ENCODE measurements at places on chromosomes 7 and 10.

GRCh38 chr7:74387606-74388005 is 66.1 kb upstream of the GTF2IRD1 start:
- DNase-seq = no peak

- no peak for DNase-seq
Observed at GRCh38 chr10:72218325-72218724, 2.2 kb upstream of the ASCC1 start.

- no peak for DNase-seq
Observed at GRCh38 chr10:29691564-29692072, 56.8 kb upstream of the SVIL start.

- DNase-seq = no peak
Observed at GRCh38 chr7:36403452-36403851, 13.8 kb downstream of the ANLN start.

- no peak for DNase-seq
Observed at GRCh38 chr10:101367569-101368453, 13.8 kb downstream of the BTRC start.

- no peak for DNase-seq
Observed at GRCh38 chr10:3714967-3715366, 70.0 kb downstream of the KLF6 start.

- no peak for DNase-seq
Observed at GRCh38 chr7:2175091-2175490, 57.7 kb downstream of the MAD1L1 start.

GRCh38 chr10:114538181-114538906 is 119.7 kb downstream of the ABLIM1 start:
- DNase-seq = no peak

- DNase-seq = no peak
Observed at GRCh38 chr7:107996072-107996882, 6.7 kb downstream of the LAMB1 start.

DNA sequence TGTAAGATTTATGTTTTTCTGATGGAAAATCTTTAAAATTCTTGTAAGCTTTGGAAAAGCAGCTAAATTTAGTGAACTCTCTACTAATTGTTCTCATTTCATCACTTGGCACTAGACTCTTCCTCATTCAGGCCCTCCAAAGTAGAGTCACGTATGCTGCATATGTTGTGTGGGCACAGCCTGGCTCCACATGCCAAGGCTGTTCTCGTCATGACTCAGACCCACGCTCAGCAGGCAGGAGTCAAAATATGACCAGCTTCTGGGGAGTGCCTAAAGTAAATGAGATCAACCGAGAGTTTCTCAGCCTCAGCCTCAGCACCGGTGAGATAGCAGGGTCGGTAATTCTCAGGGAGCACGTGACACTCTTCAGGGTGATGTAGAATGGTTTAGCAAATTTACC is 1672.9 kb downstream of the REEP3 start:
- no peak for DNase-seq

- DNase-seq = no peak
Observed at GRCh38 chr7:128431754-128432153, 22.0 kb upstream of the IMPDH1 start.

DNA sequence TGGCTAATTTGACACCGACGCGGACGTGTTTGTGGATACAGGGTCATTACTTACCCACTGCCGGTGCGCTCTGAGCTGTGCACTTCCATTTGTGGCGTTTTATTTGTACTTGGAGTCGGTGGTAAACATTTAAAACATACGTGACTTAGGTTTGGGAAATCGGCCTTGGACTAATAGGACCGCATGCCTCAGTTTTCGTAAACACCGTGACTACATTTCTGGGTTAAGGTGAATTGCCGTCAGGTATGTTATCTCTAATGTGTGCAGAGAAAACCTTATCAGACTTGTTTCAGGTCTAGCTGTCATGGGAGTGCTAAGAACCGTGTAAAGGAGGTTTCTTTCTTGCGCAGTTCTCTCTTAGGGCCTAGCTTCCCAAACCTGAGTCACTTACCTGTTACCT is 51.7 kb upstream of the NCF1 start:
- no peak for DNase-seq

DNA sequence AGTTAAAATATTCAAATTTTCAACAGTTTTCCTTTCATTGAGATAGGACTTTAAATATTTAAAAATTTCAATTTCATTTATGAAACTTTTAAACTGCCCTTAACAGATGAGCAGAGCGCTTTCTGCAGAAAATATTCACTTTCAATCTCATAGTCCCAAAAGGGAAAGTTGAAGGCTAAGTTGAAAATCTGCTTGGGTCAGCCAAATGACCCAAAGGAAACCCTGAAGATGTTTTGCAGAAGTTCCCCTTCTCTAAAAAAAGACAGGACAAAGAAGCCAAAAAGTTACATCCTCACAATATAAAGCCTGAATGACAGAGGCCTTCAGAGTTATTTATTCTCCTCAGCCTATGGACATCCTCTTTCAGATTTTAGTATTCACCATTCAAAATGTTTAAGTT is 17.6 kb upstream of the SCIN start:
- DNase-seq = no peak

- DNase-seq = no peak
Observed at GRCh38 chr7:496528-497295, 22.9 kb downstream of the PDGFA start.

GRCh38 chr7:42227936-42228591 is 8.9 kb downstream of the GLI3 start:
- no peak for DNase-seq

- DNase-seq = no peak
Observed at GRCh38 chr10:127013211-127013656, 108.0 kb downstream of the DOCK1 start.

GRCh38 chr7:11846361-11846955 is 14.5 kb upstream of the THSD7A start:
- DNase-seq = no peak

DNA sequence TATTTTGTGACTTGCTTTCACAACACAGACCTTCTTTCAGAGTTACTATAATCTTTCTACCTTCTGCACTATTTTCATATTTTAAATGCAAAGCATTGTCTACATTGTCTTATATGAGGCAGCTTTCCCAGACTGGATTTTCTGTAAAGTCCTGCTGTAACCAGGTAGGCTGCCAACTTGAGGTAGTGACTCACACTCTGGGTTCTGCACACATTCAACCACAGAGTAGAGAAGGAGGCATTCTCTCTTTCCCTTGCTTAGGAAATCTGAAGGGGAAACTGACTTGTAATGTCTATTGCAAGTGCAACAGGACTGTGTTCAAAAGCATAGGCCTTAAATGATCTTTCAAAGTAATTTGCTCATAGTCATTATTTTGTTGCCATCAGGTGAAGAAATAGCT is 461.4 kb downstream of the GRM8 start:
- no peak for DNase-seq

DNA sequence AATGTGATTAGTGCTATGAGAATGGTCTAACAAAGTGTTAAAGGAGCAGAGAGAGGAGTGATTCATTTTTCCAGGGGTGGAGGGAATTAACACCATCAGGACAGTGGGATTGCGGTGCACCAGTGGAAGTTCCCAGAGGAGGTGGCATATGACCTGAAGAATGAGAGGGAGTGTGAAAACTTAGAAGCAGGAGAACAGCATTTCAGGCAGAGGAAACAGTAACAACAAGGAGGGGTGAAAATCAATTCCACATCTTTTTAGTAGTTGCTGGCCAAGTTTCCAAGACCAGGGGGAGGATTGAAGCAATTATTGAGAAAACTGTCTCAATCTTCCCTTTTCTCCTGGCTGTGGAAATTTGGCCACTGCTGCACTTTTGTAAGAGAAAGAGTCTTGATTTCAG is 23.7 kb upstream of the CCDC172 start:
- DNase-seq = no peak

- DNase-seq = no peak
Observed at GRCh38 chr10:124604214-124605000, 139.8 kb downstream of the FAM53B start.
